Thoracic aorta (tissue), 2 donors: ENCODE measurements at places on chromosomes 4 and X. TPM values are rescaled to one million over a fixed set of nuclear protein-coding genes. Genes with fewer than 3 reads are reported as not detected.

NXF3 gene
- 0.49 TPM for total RNA-seq

GRCh38 chrX:30795981-30796958, 92.8 kb downstream of the TAB3 start:
- DNase-seq: no peak

GRCh38 chr4:54842656-54843055, 184.9 kb downstream of the KIT start:
- DNase-seq: no peak

DNA sequence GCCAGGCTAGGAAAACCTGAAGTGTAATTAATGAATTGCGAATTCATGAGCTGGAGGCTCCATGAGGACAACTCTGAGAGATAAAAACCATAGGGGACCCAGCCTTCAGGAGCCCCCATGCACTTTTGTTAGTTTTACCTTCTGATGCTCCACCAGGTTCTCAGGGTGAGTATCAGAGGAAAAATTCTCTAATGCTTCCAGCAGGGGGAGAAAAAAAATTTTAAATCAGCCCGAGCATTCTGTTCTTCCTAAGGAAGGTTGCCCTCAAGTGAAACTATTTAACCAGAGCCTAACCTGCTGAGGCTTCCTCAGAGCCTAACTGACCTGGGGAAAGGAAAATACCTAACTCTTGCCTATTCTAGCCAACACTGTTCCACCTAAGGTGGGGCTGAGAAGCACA, 552.6 kb downstream of the PPARGC1A start:
- DNase-seq: no peak

- no peak for DNase-seq
Observed at GRCh38 chr4:15501941-15502340, 32.3 kb downstream of the CC2D2A start.
